ENCODE measurements at places on chromosomes 5 and 9. TPM values are rescaled to one million over a fixed set of nuclear protein-coding genes. Genes with fewer than 3 reads are reported as not detected.

Gene GPRIN1
- total RNA-seq = 32.2 TPM

Gene TMEM267
- 7.8 TPM for total RNA-seq

Gene SEC61B
- total RNA-seq = 152 TPM

Gene PLAA
- 25.4 TPM for total RNA-seq

Gene POC5
- total RNA-seq = 29.0 TPM

Gene ABO
- not detected for total RNA-seq

Gene PRRT1B
- not detected for total RNA-seq

Gene SAPCD2
- total RNA-seq = 32.5 TPM

Gene PCDHGC5
- not detected for total RNA-seq

Gene AGXT2
- not detected for total RNA-seq

Gene STPG3
- not detected for total RNA-seq

Gene ACOT12
- total RNA-seq = not detected

Gene CACFD1
- 3.9 TPM for total RNA-seq

Gene RLN2
- total RNA-seq = not detected

Gene SHB
- total RNA-seq = 20.0 TPM

Gene IFNA2
- not detected for total RNA-seq

Gene CTNNAL1
- 157 TPM for total RNA-seq

Gene FOCAD
- 95.4 TPM for total RNA-seq

Gene LRRC70
- total RNA-seq = 0.10 TPM

Gene CCDC180
- 5.4 TPM for total RNA-seq

Gene C9orf50
- total RNA-seq = not detected

Gene KLF4
- total RNA-seq = 1.9 TPM

Gene SLCO6A1
- total RNA-seq = not detected

Gene CER1
- not detected for total RNA-seq

Gene LTC4S
- 1.7 TPM for total RNA-seq

Gene SPATA31E1
- not detected for total RNA-seq

Gene TAF11L10
- total RNA-seq = not detected

Gene RGS7BP
- total RNA-seq = not detected

Gene NHP2
- 476 TPM for total RNA-seq

Gene FAM163B
- not detected for total RNA-seq
